ENCODE measurements at places on chromosomes 16 and 17. TPM values are rescaled to one million over a fixed set of nuclear protein-coding genes. Genes with fewer than 3 reads are reported as not detected.
A peak's percentile ranks its signal among the peaks of the same experiment; 100 is the strongest.

DNA sequence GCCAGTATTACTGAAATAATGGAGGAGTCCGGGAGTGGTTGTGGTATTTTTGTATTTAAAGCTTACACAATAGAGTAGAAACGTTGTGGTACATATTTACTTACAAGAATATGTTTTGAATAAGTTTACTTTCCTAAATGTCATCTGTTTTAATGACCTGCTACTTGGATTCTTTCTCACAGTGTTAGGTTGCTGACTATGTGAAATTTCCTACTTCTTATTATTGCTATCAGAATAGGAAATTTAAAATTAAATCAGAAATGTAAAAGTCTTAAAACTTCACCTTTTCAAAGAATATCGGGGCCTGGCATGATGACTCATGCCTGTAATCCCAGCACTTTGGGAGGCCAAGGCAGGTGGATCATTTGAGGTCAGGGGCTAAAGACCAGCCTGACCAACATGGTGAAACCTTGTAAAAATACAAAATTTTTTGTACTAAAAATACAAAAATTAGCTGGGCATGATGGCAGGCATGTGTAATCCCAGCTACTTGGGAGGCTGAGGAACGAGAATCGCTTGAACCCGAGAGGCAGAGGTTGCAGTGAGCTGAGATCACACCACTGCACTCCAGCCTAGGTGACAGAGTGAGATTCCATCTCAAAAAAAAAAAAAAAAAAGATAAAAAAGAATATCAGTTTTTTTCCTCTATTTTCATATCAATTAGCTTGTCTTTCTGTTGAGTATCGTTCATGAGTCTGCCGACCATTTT lies 77.8 kb downstream of the VMP1 start:
- H3K27me3 ChIP-seq, result no peaks in the 10 kb centered on the region
- H3K36me3 ChIP-seq, result peaks cover 3% of the 10 kb centered on the region
- H3K4me1 ChIP-seq, result peaks cover 31% of the 10 kb centered on the region
- no peak for DNase-seq
- H3K27ac ChIP-seq, result peak overlapping the region; percentile 92

- peaks cover 45% of the 10 kb centered on the region for H3K4me1 ChIP-seq
- peak overlapping the region; percentile 97 for H3K4me3 ChIP-seq
- H3K36me3 ChIP-seq, result peaks cover 49% of the 10 kb centered on the region
- H3K27ac ChIP-seq, result peak overlapping the region; percentile 96
- no peak for DNase-seq
Observed at GRCh38 chr17:2337544-2338314, 428 bp downstream of the SGSM2 start.

DNA sequence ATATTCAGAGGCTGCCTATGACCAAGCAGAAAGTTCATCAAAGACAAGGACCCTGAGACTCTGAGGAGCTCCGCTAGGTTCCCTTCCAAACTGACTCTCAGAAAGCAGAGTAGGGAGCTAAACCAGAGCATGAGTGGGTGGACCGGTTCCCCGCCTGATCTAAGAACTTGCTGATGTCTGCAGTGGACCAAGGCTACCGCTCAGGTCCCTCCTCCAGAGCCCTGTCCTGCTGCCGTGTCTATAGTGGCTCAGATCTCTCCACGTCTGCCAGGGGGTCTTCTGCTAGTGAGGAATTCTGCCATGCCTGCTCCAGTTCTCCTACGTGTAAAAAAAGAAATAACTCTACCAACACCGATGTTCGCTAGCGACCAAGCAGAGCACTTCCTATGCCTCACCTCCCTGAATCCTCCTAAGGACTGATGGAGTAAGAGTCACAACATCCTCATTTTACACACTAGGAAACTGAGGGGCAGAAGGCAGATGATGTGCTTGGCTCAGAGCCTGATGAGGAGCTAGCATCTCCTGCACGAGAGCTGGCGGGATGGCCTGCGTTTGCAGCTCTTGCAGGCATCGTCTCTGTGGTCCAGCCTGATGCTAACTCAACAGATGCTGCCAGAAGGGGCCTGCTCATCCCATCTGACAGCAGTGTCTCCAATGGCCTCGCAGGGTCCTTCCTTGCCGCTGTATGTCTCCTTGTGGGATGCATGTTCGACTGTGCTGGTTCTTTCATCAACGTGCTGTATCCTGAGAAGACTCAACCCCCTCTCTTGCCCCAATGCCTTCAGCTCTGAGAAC lies 265.5 kb downstream of the C16orf95 start:
- no peak for DNase-seq
- H3K27ac ChIP-seq, result no peak overlapping the region
- H3K4me1 ChIP-seq, result no peaks in the 10 kb centered on the region
- no peaks in the 10 kb centered on the region for H3K36me3 ChIP-seq

GRCh38 chr17:80002070-80002641 lies 33.5 kb downstream of the TBC1D16 start:
- no peak overlapping the region for H3K4me3 ChIP-seq
- no peak overlapping the region for H3K27ac ChIP-seq
- H3K4me1 ChIP-seq, result peaks cover 9% of the 10 kb centered on the region
- H3K36me3 ChIP-seq, result peaks cover 28% of the 10 kb centered on the region

DNA sequence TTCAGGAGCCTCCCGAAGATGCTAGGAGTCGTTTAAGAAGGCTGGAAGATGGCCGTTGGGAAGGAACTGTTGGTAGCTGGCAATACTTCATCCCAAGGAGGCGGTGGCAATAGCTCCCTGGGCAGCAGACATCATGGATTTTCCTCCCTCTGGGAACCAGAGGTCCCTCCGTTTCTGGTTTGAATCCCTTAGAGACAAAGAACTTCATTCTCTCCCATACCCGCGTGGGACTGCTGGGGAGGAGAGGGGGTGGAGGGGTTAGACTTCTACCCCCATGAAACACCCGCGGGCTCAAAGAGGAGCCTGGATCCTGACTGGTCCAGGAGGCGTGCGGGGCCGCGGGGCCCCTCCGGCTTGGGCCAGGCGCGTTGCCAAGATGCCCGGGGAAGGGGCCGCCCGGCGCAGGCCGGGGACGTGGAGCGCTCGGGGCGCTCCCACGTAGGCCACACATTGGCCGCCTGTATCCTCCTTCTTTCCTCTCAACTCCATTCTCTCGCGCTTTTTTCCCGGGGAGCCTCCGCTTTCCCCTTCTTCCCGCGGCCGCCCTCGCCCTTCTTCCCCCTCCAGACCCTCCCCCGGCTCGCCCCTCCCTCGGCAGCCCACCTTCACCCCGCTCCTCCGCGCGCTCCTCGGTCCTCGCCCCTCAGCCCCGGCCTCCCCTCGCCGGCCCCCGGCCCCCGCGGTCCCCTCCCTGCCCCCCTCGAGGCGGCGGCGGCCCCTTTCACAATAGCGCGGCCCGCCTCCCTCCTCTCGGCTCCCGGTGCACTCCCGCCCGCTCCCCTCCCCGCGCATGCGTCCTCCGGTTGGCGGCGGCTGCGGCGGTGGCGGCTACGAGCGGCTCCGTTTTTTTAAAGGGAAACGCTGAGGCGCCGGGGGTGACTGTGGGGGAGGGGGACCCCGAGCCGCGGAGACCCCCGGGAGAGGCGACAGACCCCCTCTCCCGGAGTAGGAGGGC lies at the start of gene MSL1:
MSL1 (plus strand) TSS at position 791 of the 955 bp plus-strand sequence. CDS start 642 bp downstream, outside the sequence.
- H3K27me3 ChIP-seq, result no peaks in the 10 kb centered on the region
- peaks cover 3% of the 10 kb centered on the region for H3K36me3 ChIP-seq
- H3K4me1 ChIP-seq, result peaks cover 7% of the 10 kb centered on the region
- no peak for DNase-seq
- peak within 1 kb of the TSS; percentile 76 for H3K4me3 ChIP-seq
- H3K27ac ChIP-seq, result peak within 1 kb of the TSS; percentile 100

DNA sequence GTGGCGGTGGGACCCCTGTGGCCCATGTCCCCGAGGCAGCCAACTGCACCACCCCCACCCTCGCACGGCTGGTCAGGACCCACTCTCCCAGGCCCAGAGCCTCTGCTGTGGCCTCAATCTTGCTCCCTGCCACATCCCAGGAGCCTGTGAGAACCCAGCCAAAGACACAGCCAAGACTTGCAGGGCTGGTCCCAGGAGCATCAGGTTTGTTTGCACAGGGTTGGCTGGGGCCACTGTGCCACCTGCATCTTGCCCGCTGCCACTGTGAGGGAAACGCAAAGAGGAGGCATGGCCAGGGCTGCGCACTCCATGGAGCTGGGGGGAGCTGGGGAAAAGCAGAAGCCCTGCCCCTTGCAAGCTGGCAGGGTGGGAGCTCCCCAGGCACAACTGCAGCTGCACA lies 92.5 kb downstream of the SSH2 start:
- no peak overlapping the region for H3K27ac ChIP-seq
- H3K27me3 ChIP-seq, result no peaks in the 10 kb centered on the region
- H3K36me3 ChIP-seq, result no peaks in the 10 kb centered on the region
- H3K4me3 ChIP-seq, result no peak overlapping the region
- H3K4me1 ChIP-seq, result peaks cover 22% of the 10 kb centered on the region

DNA sequence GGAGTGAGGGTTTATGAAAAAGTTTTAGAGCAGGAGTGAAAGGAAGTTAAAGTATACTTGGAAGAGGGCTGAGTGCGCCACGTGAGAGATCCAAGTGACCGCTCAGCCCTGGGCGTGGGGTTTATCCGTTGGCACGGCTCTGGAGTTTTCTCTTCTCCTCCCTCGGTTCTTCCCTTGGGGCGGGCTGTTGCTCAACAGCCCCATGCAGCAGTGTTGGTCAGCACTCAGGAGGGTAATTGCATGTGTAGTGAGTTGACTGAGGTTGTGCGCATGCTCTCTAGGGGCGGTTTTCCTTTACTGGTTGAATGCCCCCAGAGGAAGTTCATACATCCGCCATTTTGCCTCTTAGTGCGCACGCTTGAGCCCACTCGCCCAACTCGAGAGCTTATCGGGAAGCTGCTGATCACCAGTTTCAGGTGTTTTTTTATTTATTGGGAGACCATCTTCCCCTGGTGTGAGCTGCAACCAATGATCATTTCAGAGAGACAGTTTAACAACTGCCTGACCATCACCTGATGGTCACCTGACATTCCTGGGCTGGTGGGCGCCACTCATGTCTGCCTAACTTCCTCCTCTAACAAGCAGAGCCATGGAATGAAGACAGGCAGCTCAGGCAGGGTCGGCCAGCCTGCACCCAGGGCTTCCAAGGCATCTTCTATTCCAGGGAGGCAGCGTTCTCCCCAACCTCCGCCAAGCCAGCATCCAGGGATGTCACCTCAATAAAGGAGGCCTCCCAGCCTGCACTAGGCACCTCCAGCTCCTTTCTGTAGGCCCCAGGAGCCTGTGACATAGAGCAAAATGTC lies 41.3 kb upstream of the DNAH17 start:
- H3K4me1 ChIP-seq, result no peaks in the 10 kb centered on the region
- DNase-seq, result no peak
- H3K4me3 ChIP-seq, result no peak overlapping the region
- H3K36me3 ChIP-seq, result no peaks in the 10 kb centered on the region
- H3K27ac ChIP-seq, result no peak overlapping the region
- no peaks in the 10 kb centered on the region for H3K27me3 ChIP-seq

GRCh38 chr16:47504599-47504998 lies 43.5 kb downstream of the PHKB start:
- no peaks in the 10 kb centered on the region for H3K27me3 ChIP-seq
- peaks cover 66% of the 10 kb centered on the region for H3K36me3 ChIP-seq
- no peak overlapping the region for H3K27ac ChIP-seq
- no peak overlapping the region for H3K4me3 ChIP-seq

- peaks cover 10% of the 10 kb centered on the region for H3K4me1 ChIP-seq
- H3K4me3 ChIP-seq, result no peak overlapping the region
- H3K27me3 ChIP-seq, result no peaks in the 10 kb centered on the region
- H3K36me3 ChIP-seq, result peaks cover 50% of the 10 kb centered on the region
Observed at GRCh38 chr17:29111816-29112499, 68.2 kb downstream of the MYO18A start.

DNA sequence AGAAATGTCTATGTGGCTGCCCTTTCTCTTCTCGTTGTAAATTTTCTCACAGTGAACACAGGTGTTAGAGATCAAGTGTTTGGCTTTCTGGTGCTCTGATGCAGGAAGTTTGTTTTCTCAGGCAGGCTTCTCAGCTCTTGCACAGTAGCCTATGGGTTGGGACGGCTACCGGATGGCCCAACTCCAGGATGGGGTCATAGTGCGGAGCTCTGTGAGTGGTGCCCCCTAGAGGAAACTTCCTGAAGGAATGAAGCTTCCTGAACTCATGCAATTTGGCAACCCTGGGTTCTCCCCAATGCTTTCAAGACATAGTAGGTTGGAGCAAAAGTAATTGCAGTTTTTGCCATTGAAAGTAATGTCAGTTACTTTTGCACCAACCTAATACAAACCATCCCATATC lies 407.5 kb upstream of the HSBP1 start:
- H3K4me1 ChIP-seq, result no peaks in the 10 kb centered on the region
- no peaks in the 10 kb centered on the region for H3K27me3 ChIP-seq
- no peak overlapping the region for H3K27ac ChIP-seq
- no peak overlapping the region for H3K4me3 ChIP-seq
- DNase-seq, result no peak

DNA sequence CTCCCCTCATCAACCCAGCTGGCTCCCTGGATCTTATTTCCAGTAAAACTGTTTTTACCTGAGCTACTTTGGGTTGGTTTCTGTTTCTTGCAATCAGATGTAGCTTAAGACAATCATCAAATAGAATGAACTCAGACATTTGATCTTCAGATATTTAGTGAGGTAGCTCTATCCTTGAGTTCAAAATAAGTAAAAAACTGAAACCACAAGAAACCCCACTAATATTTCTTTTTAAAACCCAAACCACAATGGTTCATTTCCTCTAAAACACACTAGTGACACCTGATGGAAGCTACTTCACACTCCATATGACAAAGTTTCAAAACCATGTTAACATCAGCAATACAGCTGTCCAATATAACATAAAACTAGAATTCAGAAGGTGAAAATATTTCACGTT lies 37.8 kb downstream of the CACNG1 start:
- H3K4me3 ChIP-seq, result no peak overlapping the region
- no peaks in the 10 kb centered on the region for H3K27me3 ChIP-seq
- DNase-seq, result no peak

ITGB3 gene
- 4.9 TPM for total RNA-seq

GJD3 gene
- total RNA-seq, result 0.38 TPM

PPL gene
- 1,024 TPM for total RNA-seq

DHRS11 gene
- total RNA-seq, result 10.8 TPM

KIF2B gene
- not detected for total RNA-seq

MAF gene
- 52.6 TPM for total RNA-seq

SLFN14 gene
- not detected for total RNA-seq

Data from esophagus squamous epithelium (tissue), 5 donors.